ENCODE measurements at places on chromosomes 11 and 22.

GRCh38 chr22:25548866-25549464 is 15.5 kb upstream of the GRK3 start:
- no peak for DNase-seq

- no peak for DNase-seq
These were observed 23.3 kb upstream of the PPFIA1 start for GRCh38 chr11:70247042-70247709.

DNA sequence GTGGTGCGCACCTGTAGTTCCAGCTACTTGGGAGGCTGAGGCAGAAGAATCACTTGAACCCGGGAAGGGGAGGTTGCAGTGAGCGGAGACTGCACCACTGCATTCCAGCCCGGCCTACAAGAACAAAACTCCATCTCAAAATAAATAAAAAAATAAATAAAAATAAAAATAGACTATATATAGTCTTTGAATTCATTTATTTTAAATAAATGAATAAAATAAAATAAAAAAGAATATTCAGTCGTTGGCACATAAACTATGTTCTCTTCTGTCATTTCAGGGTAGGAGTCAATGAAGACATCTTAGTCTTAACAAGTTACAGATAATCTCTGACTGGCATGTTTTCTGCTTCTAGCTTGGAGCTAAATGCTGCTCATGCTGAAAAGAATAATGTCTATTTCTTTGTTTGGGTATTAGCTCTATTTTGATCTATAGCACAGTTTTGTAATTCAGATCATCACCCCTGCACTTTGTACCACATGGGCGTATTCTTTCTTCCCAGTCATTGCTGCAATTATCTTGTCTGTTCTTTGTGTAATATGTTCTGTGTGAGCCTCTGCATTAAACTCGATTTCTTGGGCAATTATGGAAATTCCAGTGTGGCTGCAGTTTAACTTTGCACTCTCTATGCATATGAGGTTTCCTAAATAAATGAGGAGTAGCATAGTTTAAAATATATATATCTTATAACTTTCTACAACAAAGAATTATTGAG is 1.4 kb upstream of the MS4A14 start:
- DNase-seq = no peak

DNA sequence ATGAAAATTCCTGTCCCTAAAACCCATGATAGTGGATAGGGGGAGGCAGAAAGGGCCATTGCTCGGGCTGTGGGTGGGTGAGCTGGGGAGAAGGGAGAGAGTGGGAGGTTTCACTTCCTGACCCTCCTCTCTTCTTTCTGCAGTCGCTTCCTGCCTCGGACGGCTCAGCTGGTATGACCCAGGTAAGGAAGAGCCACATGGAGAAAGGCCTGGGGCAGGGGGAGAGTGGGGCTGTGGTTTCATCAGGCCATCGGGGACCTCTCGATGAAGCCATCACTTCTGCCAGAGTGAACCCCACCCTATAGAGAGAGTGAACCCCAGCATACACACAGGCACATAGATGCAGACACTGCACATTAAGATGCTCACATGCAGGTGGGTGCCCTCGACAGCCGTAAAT is 12.6 kb downstream of the CD5 start:
- DNase-seq = no peak

GRCh38 chr11:82458761-82459160 is 274.9 kb downstream of the FAM181B start:
- no peak for DNase-seq

GRCh38 chr22:21938906-21939305 is 13.7 kb downstream of the PPM1F start:
- no peak for DNase-seq

DNA sequence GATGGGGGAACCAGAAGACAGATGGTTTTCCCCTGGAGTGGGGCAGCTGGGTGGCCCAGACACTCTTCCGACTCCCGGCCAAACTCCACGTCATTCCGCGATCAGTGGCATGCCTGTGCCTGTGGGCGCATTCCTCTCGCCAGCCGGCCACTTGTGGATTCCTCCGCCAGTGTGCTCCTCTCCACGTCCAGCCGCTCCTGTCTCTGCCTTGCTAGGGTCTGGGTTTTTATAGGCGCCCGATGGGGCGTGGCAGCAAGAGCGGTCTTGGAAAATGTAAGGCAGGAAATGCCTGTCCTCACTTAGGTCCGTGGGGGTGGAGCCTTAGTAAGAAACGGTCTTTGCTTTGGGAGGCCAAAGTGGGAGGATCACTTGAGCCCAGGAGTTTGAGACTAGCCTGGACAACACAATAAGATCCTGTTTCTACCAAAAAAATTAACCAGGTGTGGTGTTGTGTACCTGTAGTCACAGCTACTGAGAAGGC is 81.6 kb upstream of the SEPTIN5 start:
- no peak for DNase-seq

All from stimulated activated CD4-positive, alpha-beta T cell treated with anti-CD3 and anti-CD28 coated beads, Interleukin-12 subunit alpha, Interleukin-12 subunit beta, amount 100 ng/mL, for 24 hours (primary cell).